ENCODE measurements at places on chromosomes 4 and X.
A peak's percentile ranks its signal among the peaks of the same experiment; 100 is the strongest.

- DNase-seq: no peak
Observed at GRCh38 chrX:110346681-110347080, 12.0 kb upstream of the RTL9 start.

- no peak for DNase-seq
Observed at GRCh38 chr4:55795341-55795740, 24.2 kb upstream of the EXOC1L start.

DNA sequence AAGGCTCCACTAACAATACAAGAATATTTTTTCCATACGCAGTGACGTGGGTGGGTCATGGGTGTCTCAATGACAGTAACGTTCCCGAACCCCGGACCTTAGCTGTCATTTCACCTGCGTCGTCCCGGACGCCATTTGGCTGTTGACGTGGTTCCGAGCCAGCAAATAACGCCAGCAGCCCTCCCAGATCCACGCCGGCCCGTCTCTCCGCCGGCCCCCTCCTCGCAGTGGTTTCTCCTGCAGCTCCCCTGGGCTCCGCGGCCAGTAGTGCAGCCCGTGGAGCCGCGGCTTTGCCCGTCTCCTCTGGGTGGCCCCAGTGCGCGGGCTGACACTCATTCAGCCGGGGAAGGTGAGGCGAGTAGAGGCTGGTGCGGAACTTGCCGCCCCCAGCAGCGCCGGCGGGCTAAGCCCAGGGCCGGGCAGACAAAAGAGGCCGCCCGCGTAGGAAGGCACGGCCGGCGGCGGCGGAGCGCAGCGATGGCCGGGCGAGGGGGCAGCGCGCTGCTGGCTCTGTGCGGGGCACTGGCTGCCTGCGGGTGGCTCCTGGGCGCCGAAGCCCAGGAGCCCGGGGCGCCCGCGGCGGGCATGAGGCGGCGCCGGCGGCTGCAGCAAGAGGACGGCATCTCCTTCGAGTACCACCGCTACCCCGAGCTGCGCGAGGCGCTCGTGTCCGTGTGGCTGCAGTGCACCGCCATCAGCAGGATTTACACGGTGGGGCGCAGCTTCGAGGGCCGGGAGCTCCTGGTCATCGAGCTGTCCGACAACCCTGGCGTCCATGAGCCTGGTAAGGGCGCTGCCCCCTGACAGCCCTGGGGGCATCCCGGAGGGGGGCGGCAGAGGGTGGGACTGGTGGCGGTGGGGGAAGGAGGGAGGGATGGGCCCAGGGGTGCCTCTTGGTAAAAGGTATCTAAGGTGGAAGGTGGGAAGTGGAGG lies at the start of gene CPE:
Gene CPE, plus strand, starts transcription at position 264 of the 933 bp plus-strand sequence. Its CDS starts 214 bp downstream, at position 478.
- DNase-seq: peak; percentile 52

GRCh38 chr4:52263607-52264006 lies 212.5 kb downstream of the SPATA18 start:
- no peak for DNase-seq

DNA sequence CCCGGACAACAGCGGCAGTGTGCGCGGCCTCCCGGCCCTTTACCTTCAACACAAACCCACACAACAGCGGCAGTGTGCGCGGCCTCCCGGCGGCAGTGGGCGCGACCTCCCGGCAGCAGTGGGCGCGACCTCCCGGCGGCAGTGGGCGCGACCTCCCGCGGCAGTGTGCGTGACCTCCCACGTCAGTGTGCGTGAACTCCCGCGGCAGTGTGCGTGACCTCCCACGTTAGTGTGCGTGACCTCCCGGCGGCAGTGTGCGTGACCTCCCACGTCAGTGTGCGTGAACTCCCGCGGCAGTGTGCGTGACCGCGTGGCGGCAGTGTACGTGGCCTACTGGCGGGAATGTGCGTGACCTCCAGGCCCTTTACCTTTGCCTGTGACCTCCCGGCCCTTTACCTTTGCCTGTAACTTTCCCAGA lies 576.6 kb upstream of the FRG1 start:
- DNase-seq: no peak

GRCh38 chr4:42720533-42720932 lies 63.6 kb upstream of the ATP8A1 start:
- DNase-seq: no peak

- DNase-seq: no peak
Observed at GRCh38 chr4:136203199-136203598, 1329.1 kb downstream of the PCDH18 start.

- no peak for DNase-seq
Observed at GRCh38 chrX:7272346-7272745, 124.4 kb upstream of the PUDP start.

GRCh38 chr4:11914406-11914805 lies 485.7 kb upstream of the HS3ST1 start:
- DNase-seq: no peak

DNA sequence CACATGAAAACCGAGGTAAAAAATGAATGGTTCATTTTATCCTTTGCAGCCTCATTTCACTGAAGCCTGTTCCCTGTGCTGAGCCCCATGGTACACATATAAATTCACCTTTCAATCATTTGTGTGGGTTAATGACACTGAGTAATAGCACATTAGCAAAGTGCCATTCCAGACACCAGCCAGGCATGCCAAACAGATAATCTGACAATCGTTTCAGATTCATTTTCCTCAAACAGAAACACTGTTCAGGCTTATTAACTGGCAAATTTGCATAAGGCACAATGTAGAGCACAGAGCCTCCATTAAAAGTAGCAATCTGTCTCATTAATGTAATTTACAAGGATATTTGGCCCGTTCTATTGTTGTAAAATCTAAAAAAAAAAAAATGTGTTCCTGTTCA lies 76.2 kb downstream of the UNC5C start:
- DNase-seq: no peak

DNA sequence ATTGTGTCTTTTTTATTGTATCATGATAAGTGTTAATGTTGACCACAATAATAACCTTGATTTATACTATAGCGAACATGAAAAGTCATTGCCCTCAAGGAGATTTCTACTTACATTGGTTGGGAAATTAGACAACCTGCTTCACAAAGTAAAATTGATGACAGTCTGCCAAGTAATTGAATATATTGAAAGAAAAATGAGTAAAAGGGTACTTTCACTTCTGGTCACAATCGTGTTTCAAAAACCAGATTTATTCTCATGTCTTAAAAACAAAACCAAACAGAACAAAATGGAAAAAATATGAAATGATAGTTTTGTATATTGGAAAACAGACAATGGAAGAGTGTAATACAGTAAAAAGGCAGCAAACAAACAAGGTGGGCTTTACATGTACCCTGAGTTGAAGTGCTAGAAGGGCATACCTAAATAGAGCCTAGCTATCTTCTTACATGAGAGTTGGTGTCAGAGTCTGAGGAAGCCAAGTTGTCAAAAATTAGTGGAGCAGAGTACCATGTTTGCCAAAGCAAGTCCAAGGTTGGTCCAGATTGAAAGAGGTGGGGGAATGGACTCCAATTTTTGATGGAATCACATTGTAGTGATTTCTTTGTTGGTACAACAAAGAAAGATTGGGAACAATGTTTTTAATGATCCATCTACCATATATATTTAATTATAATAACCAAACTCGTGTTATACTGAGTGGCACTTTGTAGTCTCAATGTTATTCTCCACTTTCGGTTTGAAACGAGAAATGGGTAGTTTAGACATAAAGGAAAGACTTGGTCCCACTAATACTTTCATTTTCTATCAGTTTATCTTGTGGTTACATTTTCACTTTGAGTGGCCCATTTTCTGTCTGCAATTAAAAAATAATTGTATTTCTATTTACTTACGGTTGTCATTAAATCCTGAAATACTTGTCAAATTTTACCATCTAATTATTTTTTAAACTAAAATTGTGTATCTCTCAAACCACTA lies 775.6 kb downstream of the STIM2 start:
- DNase-seq: no peak

GRCh38 chr4:86556791-86557415 lies 37.2 kb upstream of the PTPN13 start:
- DNase-seq: no peak

GRCh38 chr4:23857367-23857959 lies 32.4 kb downstream of the PPARGC1A start:
- no peak for DNase-seq

DNA sequence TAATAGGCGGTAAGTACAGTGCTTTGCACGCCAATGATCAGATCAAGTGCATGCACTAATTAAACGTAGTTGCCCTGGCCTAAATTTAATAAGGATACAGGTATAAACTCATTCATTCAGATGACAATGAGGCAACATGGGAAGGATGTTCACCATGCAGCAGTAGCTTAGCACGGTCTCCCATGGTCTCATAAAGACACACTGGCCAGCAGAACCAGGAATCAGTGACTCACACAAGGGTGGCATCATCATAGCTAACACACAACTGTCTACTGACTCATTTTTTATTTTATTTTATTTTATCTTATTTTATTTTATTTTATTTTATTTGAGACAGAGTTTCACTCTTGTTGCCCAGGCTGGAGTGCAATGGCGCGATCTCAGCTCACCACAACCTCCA lies 42.7 kb downstream of the TMEM156 start:
- no peak for DNase-seq

DNA sequence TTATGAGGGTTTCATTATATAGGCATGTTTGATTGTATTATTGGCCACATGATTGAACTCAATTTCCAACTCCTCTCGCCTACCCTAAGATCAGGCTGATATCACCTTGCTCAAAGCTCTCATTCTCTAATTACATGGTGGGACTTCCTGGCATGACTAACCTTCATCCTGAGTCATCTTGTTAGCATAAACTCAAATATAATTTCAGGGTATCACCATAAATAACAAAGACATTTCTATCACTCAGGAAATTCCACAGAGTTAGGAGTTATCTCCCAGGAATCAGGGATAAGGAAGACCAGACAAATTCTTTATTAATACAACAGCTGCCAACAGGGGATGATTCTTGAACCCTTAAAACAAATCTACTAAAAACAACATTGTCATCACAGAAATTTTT lies 90.7 kb downstream of the NDST3 start:
- no peak for DNase-seq
